ENCODE measurements at places on chromosomes 2 and 18.

GRCh38 chr18:51491678-51492372, 294.3 kb upstream of the MEX3C start:
- DNase-seq = no peak

DNA sequence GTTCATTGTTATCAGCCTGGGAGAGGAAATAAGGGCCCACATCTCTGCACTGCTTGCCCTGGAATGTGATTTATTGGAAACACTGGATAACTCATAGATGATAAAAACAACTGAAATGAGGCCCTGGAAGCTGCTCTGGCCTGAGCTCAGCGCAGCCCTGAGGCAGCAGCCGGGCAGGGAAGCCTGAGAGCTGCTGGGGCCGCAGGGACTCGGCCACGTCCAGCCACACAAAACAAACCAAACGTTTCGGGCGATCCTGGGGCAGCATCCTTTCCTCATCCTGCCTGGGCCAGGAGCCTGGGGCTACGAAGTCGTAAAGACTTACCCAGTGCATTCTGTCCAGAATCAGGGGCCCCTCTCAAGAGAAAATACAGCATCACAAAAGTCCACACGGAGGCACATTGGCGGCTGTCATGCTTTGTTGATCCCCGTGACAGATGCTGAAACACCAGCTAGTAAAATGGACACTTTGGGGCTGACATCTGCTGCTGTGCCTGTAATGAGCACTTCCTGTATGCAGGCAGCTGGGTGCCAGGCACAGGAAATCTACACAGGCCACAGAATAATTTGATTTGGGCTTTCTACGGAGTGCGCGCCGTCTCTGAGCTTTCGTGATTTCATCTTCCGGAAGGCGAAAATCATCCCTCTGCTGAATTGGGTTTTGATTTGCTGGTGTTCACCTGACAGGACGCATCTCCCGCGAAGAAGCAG, 250.6 kb downstream of the EIPR1 start:
- no peak for DNase-seq

DNA sequence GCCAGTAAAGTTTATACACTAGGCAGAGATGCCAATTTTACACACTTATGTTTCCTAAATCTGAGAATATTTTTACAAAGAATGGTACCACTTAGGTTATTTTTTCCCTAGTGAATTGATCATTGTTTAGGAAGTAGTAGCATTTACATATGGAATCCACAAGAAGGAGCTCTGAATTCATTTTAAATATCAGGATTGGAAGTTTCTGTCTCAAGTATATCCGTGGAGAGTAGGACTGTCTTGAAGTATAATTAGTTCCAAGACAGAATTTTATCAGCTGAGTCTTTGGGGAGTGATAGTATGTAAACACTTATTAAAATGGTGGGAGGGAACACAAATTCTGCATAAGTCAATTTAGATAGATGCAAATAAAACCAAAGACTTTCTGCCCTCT, 82.3 kb upstream of the FAM98A start:
- no peak for DNase-seq

- no peak for DNase-seq
These were observed 114.3 kb upstream of the PNPT1 start for GRCh38 chr2:55807900-55808299.

DNA sequence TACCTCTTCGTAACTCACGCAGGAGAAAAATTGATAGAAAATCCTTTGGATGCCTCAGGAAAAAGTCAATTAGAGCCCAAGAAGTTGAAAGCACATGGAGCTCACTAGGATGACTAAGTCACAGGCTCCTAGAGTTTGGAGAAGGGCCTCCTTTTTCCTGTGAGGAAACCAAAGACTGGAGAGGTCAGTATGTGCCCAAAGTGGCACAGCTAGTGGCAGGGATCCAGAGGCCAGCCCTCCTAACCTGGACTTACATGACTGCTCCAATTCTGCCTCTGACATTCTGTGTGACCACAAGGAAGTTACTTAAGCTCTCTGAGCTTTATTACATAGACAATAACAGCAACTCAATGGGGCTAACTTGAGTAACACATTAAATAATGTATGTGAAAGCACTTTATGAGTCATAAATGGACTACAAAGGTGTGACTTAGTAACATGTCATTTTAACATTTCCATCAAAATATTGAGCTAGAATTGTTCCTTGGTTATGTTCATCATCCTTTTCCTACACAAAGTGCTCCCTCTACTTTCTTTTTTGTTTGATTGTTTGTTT, 91.6 kb downstream of the DHRS9 start:
- no peak for DNase-seq

- no peak for DNase-seq
These were observed 199.3 kb upstream of the MYT1L start for GRCh38 chr2:2530334-2530733.

DNA sequence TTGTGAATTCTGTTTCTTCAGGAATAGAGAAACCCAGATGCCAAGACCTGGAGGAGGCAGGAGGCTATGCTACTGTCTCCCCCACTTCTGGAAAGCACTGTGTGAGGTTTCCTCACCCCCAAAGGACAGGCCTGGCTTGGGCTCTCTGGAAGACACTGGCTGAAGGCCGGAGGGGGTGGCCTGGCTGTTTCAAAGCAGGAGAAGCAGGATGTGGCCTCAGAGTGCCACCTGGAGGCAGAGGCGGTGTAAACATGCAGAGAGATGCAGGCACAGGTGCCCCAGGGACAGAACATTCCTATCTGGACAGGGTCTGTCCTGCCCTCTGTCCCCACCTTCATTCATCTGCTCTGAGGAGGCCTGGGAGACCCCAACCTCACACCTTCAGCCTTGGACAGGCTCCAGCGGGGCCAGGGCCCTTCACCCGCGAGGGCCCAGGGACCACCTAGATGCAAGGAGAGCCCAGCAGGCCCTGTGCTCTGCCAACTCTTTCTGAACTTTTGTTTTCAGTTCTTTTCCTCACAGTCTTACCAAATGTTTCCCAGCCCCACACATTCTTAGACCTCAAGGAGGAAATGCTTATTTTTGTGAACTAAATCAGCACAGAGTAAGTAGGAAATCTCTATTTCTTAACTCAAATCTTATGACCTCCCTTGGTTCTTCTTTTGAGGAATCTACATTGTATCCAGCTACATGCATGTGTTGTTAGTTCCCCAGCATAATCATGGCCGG, 79.2 kb downstream of the LONRF2 start:
- DNase-seq = no peak

DNA sequence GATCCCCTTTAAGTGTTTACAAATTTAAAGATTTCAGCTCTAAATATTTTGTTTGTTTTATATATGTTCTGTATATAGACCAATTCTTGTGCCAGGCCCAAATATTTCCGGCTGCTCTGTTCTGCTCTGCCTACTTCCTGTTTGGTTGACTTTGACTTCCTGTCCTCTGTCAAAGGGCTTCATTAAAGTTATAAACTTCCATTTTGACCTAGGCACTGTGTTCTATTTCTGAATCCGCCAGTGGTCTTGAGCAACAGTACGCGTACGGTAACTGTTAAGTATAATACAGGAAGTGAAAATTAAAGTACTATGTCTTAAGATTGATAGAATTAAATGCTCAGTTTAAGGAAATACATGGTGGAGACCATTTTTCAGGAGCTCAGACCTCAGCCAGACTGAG, 13.5 kb upstream of the REL start:
- DNase-seq = no peak

DNA sequence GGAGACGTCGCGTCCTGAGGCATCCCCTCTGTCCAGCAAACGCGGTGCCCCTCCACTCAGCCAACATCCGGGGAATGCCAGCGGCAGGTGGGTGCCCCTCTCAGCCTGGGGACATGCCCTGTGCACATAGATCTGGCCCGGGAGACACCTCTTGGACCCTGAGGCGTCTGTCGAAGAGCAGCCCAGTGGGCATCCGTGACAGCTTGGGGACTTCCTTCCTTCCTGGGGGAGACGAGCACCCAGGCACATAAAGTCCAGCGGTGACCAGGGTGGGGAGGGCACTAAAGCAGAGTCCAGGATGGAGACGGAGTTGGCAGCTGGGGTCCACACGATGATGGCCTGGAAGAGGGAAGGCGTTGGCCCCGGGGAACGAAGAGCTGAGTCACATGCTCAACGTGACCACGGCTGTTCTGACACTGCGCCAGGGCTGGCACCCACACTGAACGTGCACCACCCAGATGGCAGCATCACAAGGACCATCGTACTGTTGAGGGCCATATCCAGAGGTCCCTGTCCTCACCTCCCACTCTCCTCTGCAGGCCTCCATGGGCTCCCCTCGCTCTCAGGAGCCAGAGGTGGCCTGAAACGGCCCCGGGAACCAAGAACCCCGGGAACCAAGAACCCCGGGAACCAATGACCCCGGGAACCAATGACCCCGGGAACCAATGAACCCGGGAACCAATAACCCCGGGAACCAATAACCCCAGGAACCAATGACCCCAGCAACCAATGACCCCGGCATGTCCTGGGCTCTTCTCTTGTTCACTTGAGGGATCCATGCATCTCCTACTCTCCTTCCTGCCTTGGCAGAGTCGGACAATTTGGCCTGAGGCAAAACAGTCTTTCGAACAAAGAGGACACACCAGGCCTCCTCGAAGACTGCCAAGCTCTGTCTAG, 22.6 kb downstream of the HDAC4 start:
- no peak for DNase-seq

DNA sequence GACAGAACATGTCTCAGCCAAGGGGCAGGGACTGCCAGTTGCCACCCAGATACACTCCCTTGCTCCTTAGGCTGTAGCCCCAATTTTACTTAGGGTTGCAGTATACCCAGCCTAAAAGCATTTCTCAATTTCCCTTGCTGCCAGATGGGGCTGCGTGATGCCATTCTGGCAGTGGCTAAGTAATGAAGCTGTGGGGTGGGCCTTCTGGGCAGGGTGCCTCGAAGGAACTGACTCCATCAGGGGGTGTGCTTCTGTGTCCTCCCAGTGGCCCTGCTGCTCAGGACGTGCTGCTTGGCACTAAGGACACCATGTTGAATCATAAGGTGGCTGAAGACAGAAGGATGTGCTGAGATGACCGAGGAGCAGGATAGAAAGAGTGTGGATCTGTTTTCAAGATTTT, 74.2 kb downstream of the VWA3B start:
- DNase-seq = no peak

DNA sequence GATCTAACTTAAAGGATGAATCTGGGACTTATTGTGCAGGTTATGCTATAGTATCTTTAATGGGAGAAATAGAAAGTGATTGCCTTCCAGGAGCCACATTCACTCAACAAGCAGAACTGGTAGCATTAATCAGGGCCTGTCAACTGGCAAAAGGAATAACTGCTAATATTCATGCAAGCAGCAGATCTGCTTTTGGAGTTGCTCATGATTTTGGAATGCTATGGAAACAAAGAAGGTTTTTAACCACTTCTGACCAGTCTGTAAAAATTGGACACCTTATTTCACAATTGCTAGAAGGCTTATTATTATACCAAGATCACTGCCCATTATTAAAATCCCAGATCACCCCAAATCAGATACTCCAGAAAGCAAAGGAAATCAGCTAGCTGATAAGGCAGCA, 200.4 kb downstream of the MREG start:
- DNase-seq = no peak

DNA sequence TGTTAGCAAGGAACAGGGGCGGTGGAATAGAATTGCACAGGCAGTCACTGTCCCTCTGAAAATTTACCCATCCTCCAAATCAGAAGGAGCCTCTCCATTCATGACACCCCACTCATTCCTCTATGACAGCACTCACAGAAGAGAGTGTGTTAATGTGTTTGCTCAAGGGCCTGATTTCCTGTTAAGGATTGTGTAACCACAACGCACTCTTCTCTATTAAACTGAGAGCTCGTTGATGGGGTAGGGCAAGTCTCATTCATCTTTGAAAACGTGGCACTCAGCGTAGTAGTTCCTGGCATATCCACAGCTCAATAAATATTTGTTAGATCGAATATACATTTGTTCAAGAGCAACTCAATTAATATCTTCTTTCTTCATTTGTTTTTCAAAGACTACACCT, 106.4 kb downstream of the VAPA start:
- no peak for DNase-seq

DNA sequence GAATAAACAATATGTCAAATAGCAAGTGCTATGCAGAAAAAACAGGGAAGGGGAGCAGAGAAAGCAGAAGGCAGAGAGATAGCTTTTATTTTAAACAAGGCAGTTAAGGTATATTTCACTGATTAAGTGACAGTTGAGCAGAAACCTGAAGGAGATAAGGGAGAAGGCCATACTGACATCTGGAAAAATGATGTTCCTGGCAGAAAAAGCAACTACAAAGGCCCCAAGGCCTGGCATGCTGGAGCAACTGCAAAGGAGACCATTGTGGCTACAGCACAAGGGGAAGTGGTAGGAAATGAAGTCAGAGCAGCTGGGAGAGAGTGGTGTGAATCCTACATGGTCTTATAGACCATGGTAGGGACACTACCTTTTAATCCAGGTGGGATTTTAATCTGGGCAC, 8.9 kb upstream of the PCBP1 start:
- no peak for DNase-seq

- no peak for DNase-seq
These were observed 167.8 kb upstream of the LYPD1 start for GRCh38 chr2:132837769-132838168.

- DNase-seq = no peak
These were observed 40.7 kb upstream of the CCDC150 start for GRCh38 chr2:196598846-196599245.

DNA sequence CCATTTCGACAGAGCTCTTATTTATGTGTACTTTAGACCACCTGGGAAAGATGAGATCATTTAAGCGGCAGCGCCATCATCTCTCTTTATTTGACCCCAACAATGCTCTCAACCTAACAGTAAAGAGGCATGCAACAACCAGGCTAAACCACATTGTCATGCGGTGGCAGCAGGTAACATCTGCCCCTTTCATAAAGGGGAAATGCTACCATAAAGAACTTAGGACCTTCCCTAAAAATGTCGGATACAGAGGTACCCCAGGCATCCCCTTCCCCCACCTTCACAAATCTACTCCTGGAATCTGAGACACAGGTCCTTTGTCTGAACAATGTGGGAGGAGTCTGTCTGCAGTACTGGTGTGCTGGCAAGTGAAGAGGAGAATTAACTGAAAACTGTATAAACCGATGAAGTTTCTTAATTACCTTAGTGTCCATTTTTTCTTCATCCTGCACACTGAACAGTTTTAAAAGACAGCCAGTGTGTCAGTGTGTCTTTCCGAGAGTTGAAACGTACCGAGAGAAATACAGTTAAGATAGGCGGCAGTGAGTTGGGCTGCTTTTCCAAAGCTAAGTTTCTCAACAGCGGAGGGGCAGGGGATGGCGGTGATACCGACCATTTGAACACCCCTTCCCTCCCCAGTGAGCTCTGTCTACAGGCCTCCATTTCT, 1.9 kb downstream of the MEX3C start:
- no peak for DNase-seq
